ENCODE measurements at places on chromosomes 2 and 18.

- no peak for DNase-seq
Observed at GRCh38 chr2:20302019-20302418, 48.6 kb downstream of the PUM2 start.

- no peak for DNase-seq
Observed at GRCh38 chr2:217440000-217440399, 562.8 kb downstream of the TNS1 start.

DNA sequence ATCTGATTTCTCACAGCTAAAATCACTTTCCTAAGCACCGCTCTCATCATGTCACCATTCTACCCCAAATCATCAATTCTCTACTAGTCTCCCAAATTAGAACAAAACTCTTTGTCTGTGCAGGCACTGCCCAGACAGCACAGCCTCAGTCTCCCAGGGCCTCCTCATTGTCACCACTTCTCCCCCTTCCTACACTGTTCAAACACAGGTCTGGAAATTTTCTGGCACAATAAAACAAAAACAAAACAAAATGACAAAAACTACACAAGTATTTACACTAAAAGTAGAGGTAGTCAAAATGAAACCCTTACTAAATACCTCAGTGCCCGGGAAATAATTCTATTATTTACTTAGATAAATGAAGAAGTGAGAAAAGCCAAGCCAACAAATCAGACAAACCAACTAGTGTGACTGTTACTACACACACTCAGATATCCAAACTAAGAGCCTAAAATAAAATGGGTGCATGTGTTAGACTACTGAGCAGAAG, 156.2 kb upstream of the DNMT3A start:
- DNase-seq, result no peak

DNA sequence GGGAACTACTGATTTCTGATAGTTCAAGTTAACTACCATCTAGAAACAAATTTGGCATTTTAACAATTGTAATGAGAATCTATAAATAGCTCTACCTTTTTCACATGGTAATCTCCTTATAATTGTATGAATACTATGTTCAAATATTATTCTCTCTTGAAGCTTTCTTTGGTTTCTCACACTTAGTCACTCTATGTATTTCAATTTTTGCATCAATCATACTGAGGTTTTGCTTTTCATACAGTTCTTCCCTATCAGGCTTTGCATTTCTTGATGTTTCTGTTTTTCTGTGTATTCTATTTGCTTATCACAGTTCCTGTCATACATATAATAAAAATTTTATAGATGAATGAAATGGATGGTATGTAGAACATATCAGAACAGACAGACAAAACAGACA, 16.0 kb downstream of the VPS54 start:
- DNase-seq, result no peak

DNA sequence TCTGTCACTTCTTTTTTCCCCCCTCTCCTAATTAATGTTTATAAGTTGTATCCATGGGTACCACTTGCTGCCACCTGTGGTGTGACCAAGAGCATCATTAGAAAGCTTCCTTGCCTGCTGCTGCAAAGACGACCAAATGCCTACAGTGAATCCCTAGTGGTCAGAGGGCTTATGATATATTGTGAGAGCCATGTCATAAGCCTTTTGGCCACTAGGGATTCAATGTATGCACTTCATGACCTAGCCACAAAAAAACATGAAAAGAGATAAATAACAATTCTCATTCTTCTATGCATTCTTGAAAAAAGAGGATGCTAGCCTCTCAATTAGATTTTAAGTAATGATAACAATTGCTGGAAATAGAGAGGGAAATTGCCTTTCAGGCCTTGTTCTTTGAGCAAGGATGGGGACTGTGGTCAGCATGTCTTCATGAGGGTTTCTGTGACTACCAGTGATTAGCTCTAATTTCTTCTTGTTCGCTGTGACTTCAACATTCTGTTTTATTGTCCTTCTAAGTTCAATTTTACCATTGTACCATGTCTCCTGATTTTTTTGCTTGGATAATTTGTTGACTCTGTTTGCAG, 435.3 kb downstream of the TGIF1 start:
- DNase-seq, result peak; percentile 15

- DNase-seq, result no peak
Observed at GRCh38 chr2:172242471-172242870, 139.8 kb upstream of the DLX2 start.

DNA sequence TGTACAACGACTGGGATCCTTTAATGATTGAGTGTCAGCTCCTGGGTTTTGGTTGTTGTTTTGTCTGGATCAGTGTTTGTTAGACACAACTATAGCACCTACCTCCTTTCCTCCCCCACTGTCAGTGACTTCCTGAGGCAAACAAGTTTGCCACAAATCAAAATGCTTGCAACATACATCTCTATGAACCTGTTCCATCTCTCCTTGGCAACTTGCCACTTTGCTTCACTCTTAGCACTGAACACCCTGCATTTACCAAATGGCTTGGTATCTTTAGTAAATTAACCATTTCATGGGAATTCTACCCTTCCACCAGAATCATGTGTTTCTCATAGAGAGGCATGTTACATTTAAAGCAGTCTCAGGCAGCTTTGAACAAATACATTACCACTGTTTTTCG, 301.1 kb upstream of the TANK start:
- DNase-seq, result no peak

- DNase-seq, result no peak
Observed at GRCh38 chr2:207235621-207236020, 69.9 kb upstream of the KLF7 start.

GRCh38 chr2:189178726-189179569, 613 bp downstream of the COL5A2 start:
- DNase-seq, result no peak

GRCh38 chr2:130834091-130834930, 2.4 kb upstream of the ARHGEF4 start:
- no peak for DNase-seq

DNA sequence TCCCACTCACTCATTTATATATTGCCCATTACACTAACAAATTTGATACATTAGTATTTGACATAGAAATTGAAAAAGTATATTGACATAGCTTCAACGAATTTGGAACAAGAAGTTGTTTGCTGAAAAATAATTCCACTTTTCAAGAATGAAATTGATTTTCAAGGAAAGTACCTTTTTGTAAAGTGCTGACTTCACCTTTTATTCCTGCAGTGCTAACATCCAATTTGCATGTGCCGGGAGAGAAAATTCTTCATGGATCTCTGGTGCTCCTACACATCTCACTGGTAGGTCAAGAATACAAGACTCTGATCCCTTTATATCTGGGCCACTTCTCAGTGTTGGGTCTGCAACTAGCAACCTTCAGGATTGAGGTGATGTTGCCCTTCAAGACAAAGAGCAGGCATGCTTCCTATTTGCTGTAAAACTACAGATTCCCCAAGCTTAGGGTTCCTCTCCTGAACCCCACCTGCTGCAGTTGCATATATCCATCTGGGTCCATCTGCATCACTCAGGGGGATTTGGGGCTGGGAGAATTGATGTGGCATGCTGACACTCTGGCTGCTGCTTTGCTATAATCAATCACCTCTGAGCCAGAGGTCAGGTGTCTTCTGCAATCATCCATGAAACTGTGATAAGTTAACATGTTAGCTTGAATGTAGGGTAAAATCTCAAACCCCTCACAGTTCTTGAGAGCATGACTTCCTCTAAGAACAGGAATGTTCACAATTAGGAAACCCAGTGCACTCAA, 108.4 kb upstream of the TTN start:
- no peak for DNase-seq

DNA sequence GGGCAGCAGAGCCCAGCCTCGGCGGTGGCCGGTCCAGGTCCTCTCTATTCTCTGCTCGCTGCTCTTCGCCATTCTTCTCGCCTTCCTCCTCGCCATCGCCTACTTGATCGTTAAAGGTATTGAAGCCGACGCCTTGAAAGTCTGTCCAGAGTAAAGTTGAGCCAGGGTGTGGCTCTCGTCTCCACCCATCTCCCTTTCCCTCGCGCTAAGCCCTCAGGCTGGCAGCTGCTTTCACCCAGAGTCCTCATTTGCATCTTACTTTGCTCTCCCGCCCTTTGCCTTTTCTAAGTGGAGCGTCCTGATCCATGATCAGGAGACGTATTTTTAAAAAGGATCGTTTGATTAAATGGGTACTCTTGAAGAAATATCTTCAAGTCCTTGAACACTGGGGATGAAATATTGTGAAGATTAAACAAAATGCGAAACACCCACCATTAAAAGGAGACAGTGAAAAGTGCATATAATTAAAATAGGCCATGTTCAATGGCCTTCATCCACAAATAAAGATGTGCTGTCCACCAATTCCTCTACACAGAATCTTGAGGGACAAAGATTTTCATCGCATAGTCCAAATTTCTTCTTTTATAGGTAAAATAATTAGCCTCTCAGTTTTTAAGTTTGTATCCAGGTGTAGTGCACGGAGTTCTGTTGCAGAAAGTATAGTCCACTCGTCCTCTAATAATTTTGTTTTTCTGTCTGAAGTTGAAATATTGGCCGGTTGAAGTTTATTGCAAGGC, 657 bp downstream of the ARL6IP6 start:
- DNase-seq, result peak; percentile 78

- DNase-seq, result no peak
Observed at GRCh38 chr2:4844881-4845280, 847.3 kb upstream of the SOX11 start.

DNA sequence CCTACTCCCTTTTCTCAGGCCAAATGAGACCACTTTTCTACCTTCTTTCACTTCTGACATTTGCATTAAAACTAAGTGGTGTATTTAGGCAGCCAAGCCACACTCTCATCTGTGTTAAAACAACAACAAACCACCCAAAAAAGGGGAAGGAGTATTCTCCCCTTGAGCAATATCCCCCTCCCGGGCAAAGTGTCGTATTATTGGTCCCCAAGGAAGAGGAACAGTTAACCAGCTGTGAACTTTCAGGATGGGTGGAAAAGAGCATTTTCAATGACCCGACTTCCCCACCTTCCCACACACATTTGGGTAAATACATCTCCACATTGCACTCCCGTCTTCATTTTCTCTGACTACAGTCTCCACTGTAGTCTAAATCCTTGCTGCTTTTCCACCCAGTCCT, 44.3 kb downstream of the FEZ2 start:
- DNase-seq, result peak; percentile 71

GRCh38 chr2:109031476-109032228, 42.6 kb upstream of the EDAR start:
- peak; percentile 86 for DNase-seq

DNA sequence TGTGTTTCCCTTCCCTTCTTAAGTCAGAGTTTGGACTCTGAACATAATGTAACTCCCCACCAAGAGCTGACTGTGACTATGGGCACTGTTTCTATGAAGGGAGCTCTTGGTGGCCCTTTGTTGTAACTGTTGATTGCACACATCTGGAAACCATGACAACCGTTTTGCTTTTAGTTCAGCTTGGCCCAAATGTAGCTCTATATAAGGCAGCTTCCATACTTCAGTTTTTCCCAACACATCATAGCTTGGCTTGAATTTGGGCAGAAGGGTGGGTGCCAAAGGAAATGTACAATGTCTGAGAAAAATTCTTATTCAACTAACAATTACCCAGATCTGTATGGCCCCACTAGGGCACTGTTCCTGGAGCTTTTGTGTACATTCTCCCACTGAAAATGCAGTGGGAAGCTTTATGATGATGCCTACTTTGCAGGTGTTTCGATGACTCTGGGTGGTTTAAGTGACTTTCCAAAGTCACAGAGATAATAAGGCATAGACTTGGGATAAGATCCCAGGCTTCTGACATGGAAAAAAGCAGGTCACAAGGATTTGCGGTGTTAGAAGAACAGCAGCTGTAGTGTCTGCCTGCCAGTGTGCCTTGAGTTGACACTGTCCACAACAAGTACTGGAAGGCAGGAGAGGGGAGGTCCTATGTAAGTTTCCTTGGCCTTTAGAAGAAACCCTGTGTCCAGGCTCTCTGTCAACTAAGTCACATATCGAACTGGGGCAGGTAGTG, 2.4 kb upstream of the CETN1 start:
- DNase-seq, result no peak

DNA sequence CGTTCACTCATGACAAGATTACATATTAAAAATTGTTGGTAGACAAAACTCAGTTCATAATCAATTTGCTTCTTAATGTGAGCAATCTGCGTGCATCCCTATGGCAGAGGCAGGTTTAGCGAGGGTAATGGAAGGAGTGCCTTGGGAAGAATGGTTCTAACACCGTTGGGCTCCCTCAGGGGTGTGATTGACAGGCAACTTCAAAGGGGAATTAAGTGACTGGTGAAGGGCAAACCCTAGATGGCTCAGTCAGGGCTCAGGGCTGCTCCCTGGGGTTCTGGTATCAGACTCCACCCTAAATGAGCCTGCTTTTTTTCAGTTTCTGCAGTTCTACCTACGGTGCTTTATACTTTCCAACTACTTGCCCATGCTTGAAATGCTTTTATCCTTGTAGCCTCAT, 419.5 kb upstream of the CELF4 start:
- no peak for DNase-seq

- no peak for DNase-seq
Observed at GRCh38 chr18:54928236-54928635, 31.0 kb downstream of the CCDC68 start.

DNA sequence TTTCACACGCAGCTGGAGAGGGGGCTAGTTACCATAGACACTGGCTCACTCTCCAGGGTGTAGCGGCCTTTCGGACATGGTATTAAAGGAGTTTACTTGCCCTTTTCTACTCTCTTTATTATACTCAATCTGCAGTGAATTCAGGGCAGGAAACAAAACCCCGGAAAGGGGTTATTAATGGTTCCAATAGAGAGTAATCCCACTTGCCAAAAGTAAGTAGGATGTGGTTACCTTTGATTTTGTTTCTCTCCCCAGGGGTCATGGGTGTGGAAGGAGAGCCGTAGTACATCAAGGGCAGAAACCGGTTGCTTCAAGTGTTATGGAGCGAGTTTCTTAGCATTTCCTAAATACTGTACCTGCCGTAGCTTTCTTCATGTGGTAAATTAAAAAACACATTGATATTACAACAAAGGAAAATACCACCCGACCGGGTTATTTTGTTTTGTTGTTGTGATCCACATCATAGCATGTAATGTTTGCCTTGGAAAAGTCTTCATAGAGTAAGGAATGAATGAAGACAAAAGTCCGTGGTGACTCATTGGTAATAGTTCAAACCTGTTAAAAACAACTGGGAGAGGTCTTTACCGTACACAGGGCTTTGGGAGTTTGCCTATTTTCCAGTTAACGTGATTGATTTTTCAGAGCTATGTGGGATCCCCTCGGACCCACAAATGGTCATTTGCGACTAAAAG, 71.5 kb downstream of the SLC4A3 start:
- no peak for DNase-seq
